ENCODE measurements at places on chromosomes 2 and 18. TPM values are rescaled to one million over a fixed set of nuclear protein-coding genes. Genes with fewer than 3 reads are reported as not detected.

DNA sequence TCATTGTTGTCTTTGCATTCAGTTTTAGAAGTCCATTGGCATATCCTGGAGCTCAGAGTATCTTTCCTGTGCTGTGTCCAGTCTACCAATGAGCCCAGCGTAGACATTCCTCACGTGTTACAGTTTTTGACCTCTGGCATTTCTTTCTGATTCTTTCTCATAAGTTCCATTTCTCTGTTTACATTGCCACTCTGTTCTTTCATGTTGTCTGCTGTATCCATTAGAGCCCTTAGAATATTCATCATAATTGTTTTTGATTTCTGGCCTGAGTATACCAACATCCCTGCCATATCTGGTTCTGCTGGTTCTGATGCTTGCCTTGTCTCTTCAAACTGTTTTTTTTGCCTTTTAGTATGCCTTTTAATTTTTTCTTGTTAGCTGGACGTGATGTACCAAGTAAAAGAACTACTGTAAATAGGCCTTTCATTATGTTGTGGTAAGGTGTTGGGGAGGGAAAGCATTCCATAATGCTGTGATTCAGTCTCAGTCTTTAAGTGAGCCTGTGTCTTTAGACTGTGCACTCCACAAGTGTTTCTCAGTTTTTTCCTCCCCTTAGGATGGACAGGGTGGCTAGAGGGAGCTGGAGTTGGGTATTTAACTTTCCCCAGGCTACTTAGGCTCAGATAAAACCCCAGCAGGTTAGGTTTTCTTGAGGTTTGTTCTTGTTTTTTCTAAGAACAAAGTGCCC, 35.6 kb downstream of the CEP192 start:
- DNase-seq = no peak

DNA sequence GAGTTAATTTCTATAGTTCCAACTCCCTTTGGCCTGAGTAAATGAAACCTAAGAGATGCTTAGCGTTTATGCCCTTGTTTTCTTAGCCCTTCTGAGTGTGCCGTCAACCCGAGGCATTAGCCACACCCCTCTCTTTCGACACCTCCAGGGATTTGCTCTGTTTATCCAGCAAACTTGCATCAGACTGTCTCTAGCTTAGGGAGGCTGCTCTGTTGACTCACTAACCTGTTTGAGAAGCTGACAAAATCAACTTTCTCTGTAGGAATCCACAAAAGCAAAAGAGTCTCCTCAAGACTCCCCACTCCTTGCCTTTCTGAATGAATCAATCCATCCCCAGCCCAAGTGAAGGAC, 317.6 kb downstream of the TNS1 start:
- DNase-seq = no peak

Gene IGFBP5
- polyA plus RNA-seq = 548 TPM

- no peak for DNase-seq
These were observed 10.1 kb downstream of the SERPINB8 start for GRCh38 chr18:63980027-63980426.

GRCh38 chr2:95374921-95375471, 27.5 kb upstream of the FAHD2A start:
- no peak for DNase-seq

Data from hindlimb muscle (tissue), 1 donor.